GM13976 (cell line): ENCODE measurements at places on chromosomes 11 and 22.

DNA sequence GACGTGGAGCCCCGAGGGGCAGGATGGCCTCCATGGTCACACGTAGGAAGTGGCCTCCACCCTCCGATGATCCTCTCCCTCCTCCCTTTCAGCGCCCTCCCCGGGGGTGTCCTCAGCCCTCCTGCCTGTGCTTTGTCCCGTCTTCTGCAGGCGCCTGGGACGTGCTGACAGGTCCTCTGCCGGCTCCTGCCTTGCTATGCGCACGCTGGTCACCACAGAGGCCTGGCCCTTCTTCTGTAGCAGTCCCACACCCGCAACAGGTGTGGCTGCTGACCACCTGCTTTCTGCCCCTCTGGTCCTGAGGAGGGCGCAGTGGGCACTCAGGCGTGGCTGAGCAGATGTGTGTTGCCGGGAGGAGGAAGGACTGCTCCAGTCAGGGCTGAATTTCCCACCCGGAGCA is 27.7 kb upstream of the PPP6R3 start:
- DNase-seq, result no peak

DNA sequence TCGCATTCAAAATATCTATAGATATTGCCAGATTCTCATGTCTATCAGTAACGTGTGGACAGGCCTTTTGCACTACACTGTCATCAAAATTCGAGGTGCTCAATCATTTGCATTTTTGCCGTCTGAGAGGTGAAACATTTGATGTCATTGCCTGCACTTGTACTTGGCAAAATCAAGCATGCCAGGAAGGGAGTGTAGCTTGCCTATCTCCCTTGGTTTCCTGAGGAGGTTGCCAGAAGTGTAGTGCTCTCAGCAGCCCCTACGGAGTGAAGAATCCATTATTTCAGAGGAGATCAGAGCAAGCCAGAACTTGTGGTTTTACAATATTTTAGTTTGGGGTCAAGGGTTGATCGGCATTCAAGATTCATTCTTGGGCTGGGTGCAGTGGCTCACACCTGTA is 30.2 kb upstream of the APOL5 start:
- DNase-seq, result no peak

- no peak for DNase-seq
Observed at GRCh38 chr11:80146232-80146631, 705.4 kb upstream of the TENM4 start.

DNA sequence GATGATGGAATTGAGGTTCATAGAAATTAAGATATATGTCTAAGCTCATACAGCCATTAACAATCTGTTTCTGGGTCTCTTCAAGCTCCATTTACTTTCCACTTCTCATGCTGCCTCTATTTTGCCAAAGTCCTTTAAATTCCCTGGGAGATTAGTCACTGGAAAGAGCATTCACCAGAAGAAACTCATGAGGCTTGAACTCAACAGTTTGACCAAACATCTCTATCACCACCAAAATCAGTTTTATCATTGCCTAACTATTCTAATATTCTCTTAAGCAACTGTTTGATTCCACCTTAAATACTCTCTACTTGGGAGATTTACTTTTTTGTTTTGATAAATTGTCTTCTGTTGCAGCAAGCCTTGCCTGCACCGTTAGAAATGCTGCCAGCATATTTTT is 881.3 kb downstream of the KCNA4 start:
- DNase-seq, result no peak

- no peak for DNase-seq
Observed at GRCh38 chr11:101487775-101488174, 96.0 kb downstream of the TRPC6 start.

DNA sequence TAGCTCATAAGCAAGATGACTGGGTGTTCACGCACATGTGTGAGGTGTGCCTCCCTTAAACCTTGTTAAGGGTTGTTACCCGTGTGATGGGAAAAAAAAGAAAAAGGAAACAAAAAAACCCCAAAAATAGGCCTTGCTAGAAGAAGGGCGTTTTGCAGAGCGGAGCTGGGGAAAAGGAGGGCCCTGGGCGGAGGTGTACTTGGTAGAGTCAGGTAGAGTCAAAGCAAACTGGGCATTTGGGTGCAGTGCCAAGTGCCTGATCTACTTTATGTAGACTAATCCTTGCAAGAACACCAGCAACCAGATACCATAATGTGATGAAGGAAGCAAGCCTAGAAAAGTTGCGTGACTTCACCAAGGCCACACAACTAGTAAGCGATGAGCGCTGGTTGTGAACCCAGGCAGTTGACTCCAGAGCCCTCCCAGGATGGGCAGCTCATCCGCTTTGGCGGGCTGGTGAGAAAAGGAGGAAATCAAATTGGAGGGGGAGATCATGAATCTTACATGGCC is 1.2 kb upstream of the TIRAP start:
- DNase-seq, result no peak

GRCh38 chr11:122983438-122984185 is 2.0 kb upstream of the BSX start:
- no peak for DNase-seq

DNA sequence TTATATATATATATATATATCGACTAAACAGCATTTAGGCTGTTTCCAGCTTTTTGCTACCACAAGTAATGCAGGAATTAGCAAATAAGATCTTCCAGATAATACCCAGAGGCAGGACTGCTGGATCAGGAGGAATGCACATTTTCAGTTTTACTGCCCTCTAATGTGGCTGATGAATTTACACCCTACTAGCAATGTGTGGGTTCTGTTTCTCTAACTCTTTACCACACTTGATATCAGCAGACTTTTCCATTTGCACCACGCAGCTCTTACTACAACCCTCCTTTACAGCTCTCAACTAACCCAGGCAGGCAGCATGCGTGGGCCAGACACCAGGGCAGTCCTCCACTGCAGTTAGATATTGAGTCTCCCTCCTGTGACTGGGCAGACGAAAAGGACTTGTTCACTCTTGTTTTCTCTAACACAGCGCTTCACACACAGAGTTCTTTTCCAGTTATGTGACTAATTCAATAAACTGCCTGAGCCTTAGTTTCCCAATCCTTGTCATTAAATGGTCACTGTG is 67.7 kb downstream of the IGLL5 start:
- no peak for DNase-seq

GRCh38 chr22:45855961-45856360 is 121.0 kb downstream of the WNT7B start:
- no peak for DNase-seq

- DNase-seq, result no peak
Observed at GRCh38 chr11:116498161-116498560, 274.6 kb downstream of the BUD13 start.

- no peak for DNase-seq
Observed at GRCh38 chr22:24247011-24247507, 2.2 kb upstream of the GGT5 start.

- peak; percentile 74 for DNase-seq
Observed at GRCh38 chr22:32660292-32660691, 141.2 kb upstream of the TIMP3 start.

- no peak for DNase-seq
Observed at GRCh38 chr11:77109236-77110019, 6.8 kb downstream of the OMP start.

GRCh38 chr11:78226684-78227680 is 38.3 kb downstream of the USP35 start:
- peak; percentile 26 for DNase-seq

DNA sequence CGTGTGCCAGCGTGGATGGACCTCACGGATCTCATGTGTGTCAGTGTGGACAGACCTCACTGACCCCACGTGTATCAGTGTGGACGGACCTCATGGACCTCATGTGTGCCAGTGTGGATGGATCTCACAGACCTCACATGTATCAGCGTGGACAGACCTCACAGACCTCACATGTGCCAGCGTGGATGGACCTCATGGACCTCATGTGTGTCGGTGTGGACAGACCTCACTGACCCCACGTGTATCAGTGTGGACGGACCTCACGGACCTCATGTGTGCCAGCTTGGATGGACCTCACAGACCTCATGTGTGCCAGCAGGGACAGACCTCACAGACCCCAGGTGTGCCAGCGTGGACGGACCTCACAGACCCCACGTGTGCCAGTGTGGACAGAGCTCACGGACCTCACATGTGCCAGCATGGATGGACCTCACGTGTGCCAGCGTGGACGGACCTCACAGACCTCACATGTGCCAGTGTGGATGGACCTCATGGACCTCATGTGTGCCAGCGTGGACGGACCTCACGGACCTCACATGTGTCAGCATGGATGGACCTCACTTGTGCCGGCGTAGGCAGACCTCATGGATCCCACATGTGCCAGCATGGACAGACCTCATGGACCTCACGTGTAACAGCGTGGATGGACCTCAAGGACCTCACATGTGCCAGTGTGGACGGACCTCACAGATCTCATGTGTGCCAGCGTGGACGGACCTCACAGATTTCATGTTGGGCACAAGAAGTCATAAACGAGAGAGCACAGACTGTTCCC is 18.2 kb downstream of the TTLL8 start:
- no peak for DNase-seq

DNA sequence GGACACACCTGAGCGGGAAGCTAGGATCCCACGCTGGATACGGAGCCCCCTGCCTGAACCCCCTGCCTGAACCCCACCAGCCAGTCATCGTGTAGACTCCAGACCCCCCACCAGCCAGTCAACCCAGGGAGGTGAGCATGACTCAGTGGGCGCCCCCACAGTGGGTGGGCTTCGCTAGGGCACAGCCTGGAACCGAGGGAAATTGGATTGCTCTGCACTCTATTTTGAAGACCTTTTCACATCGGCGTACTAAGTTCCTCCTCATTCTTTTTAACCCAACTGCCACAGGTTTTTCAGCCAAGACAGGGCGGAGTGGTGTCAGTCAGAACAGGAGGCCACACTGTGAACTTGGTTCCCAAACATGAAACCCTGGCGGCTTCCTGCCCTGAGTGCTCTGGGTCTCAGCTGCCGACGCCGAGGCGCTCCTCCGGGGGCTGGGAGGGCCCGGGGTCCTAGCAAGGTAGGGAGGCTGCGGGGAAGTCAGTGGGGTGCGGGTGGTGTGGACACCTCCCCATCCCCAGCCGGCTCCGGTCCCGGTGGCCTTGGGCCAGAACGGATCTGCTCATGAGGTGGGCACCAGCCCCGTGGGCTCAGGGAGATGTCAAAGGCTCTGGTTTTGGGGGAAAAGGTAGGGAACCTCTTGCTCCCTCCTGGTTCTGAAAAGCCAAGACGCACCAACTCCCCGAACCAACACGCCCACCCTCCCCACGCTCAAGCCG is 57.0 kb downstream of the BRD1 start:
- DNase-seq, result no peak

DNA sequence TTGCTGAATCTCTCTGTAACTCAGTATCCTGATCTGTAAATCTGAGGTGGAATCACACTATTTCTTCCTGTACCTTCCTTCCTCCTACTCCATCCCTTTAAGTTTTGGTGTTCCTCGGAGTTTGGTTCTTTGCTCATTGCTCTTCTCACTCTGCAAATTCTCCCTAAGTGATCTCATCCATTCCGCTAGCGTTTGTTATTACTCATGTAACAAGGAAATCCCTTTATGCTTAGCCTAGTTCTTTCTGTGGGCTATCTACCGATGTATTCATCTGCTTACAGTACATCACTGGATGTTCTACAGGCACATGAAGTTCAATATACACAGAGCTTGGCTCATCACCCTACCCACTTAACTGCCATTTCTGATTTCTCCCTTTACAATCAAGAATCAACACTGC is 1.6 kb upstream of the CEP295 start:
- no peak for DNase-seq

GRCh38 chr11:2151500-2152257 is 9.3 kb downstream of the INS start:
- peak; percentile 88 for DNase-seq

DNA sequence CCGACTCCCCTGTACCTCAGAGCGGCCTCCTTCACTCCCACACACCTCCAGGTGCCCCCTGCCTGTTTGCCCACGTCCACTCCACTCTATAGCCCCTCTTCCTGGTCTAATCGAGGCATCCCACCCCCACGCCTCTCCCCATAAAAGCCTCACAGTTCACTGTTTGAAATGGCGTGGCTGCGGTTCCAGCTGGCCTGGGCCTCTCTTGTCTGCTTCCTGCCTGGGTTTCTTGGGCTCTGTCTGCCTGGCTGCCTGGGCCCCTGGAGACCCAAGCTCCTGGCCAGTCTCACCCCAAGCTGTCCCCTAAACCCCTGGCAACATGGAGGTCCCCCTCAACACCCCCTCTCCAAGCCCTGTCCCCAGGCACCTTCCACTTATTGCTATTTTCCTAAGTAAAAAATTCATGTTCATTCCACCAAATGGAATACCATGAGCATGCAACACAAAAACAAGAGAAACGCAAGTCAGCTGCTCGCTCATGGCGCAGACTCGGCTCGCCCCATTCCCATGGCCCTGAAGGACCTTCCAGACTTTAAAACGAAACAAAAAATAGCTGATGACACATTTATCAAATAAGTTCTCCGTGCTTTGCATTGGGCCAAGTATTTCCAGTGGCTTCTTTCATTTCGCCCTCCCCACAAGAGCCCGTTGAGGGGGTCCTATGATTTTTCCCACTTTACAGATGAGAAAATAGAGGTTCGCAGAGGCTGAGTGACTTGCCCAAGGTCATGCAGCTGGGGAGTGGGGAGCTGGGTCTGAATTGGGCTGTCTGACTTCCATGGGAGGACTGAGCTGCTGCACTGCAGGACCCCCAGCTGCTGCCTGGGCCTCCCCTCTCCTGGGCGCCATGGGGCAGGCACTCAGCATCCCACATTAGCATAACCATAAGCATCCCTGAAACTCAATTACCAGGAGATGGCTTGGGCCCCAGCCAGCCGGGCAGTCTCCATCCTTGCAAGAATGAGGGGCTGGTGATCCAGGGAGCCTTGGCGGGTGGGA is 11.7 kb upstream of the FLRT1 start:
- no peak for DNase-seq

DNA sequence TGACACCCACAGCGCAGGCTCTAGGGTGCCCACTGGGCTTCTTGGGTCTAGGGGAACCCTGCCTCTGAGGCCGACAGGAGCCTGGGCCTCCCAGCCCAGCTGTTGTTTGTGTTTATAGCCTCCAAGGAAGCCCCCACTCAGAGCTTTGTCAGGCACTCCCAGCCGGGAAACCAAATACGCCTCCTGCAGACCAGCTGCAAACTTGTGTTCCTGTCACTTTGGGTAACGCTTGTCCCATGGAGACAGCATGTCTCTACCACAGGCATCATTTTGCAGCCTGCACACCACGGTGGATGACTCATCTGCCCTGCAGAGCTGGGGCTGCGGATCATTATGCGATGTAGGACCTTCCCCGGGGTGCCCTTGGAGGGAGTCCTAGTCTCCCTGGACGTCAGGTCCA is 40.6 kb upstream of the CRYBB3 start:
- DNase-seq, result no peak

GRCh38 chr11:131880976-131881375 is 510.6 kb downstream of the NTM start:
- DNase-seq, result no peak

GRCh38 chr11:111602865-111603610 is 789 bp downstream of the SIK2 start:
- DNase-seq, result peak; percentile 48

- no peak for DNase-seq
Observed at GRCh38 chr11:122103726-122104125, 12.3 kb downstream of the BLID start.
